Endothelial cell of umbilical vein (primary cell): ENCODE measurements at places on chromosomes 5 and 9. TPM values are rescaled to one million over a fixed set of nuclear protein-coding genes. Genes with fewer than 3 reads are reported as not detected.

- no peak for DNase-seq
Observed at GRCh38 chr9:92725766-92726165, 38.9 kb downstream of the BICD2 start.

- DNase-seq: peak; percentile 14
Observed at GRCh38 chr5:64347309-64347708, 158.5 kb upstream of the RGS7BP start.

- no peak for DNase-seq
Observed at GRCh38 chr9:30507166-30507565, 1877.3 kb upstream of the ACO1 start.

GRCh38 chr5:17190242-17190778, 27.1 kb upstream of the BASP1 start:
- DNase-seq: peak; percentile 95

GRCh38 chr5:36406023-36406422, 104.3 kb upstream of the RANBP3L start:
- no peak for DNase-seq

RNF145 gene
- 59.7 and 62.3 TPM in 2 replicates for total RNA-seq

DNA sequence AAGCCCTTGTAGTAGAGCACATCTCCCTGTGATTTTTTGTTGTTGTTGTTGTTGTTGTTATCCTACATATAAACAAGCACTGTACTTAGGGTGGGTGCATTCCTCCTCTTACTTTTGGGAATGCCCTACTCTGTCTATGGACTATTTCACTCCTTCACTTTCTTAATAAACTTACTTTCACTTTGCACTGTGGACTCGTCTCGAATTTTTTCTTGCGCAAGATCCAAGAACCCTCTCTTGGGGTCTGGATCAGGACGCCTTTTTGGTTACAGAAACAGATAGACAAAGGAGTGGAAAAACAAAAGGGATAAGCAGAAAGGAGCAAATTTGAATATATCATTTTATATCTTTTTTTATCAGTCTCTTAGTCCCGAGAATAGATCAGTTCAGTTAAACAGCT, 14.4 kb upstream of the PAIP1 start:
- no peak for DNase-seq

SLC27A6 gene
- 0.18 TPM in 1 of 2 replicates, not detected in the other for total RNA-seq

- DNase-seq: no peak
Observed at GRCh38 chr9:113526841-113527240, 63.3 kb downstream of the RGS3 start.

DNA sequence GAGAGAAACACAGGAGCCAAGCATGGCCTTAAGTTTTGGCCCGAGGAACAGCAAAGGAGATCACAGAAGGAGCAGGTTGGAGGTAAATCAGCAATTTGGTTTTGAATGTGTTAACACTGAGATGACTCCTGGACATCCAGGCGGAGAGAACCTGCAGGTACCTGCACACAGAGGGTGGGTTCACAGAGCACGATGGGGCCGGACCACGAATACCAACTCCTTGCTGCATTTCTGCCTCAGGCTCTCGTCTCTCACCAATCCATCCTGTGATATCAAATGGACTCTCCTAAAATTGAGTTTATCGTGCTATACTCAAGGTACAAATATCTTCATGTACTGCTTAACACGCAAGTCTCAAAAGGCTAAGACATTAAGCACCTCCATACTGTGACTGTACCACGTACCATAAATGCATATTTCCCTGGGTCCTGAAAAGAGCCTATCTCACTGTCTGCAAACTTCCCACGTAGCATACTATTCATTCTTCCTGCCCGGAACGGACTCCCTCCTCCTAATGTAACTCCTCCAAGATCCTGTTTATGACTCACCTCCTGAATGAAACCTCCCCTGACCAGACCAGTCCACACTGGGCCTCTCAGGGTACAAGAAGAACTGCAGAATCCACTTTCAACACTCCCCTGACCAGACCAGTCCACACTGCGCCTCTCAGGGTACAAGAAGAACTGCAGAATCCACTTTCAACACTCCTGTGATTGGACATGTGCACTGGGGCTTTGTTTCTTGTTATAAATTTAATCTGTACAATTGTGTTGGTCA, 380.8 kb upstream of the RFX3 start:
- DNase-seq: peak; percentile 82

DNA sequence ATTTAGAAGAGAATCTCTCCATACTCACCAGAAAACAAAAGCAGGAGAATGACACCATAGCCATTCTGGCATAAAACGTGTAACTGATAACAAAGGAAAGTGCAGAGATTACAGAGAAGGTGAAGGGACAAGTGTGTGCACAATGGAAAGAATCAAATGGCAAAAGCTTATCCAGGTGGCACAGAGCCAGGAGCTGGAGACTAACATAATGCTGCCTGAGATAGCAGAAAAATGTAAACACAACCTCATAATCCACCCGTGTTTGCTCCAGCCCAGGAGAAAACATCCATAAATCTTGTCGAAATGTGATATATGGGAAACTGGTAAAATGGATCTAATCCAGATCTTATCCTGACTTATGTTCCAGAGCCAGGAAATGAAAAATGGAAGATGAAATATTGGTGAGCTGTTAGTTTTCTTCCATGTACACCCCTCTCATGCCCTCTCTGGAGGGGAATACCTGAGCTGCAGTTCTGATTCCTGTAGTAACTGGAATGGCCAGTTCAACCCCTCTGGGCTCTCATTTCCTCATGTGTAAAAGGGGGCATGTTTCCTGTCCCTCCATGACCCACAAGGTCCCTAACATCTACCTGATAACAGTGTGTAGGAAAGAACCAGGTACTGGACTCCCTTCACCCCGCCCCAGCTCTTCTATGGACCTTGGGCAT, 212.3 kb upstream of the DAPK1 start:
- DNase-seq: peak; percentile 90

- no peak for DNase-seq
Observed at GRCh38 chr5:3886524-3887451, 291.2 kb downstream of the IRX1 start.

DNA sequence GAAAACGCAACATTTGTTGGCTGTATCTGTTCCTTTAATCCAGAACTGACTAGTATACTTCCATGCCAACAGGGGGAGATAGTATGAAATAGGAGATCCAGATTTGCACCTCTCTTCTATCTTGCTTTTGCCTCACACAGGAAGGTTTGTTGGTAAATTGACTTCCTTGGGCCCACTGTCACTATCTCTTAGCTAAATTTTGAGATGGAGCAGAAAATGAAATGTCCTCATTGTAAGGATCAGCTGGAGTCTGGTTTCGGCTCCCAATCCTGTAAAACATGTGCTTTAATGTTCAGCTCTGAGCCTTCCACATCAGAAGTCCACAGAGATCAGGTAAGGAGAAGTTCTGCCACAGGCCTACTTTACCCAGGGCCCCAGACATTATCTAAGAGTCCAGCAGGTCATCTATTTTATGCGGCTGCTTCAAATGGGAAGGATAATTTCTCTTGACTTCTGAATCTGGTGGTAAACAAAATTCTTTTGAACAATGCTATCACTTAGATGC, 176.8 kb downstream of the FER start:
- no peak for DNase-seq

DNA sequence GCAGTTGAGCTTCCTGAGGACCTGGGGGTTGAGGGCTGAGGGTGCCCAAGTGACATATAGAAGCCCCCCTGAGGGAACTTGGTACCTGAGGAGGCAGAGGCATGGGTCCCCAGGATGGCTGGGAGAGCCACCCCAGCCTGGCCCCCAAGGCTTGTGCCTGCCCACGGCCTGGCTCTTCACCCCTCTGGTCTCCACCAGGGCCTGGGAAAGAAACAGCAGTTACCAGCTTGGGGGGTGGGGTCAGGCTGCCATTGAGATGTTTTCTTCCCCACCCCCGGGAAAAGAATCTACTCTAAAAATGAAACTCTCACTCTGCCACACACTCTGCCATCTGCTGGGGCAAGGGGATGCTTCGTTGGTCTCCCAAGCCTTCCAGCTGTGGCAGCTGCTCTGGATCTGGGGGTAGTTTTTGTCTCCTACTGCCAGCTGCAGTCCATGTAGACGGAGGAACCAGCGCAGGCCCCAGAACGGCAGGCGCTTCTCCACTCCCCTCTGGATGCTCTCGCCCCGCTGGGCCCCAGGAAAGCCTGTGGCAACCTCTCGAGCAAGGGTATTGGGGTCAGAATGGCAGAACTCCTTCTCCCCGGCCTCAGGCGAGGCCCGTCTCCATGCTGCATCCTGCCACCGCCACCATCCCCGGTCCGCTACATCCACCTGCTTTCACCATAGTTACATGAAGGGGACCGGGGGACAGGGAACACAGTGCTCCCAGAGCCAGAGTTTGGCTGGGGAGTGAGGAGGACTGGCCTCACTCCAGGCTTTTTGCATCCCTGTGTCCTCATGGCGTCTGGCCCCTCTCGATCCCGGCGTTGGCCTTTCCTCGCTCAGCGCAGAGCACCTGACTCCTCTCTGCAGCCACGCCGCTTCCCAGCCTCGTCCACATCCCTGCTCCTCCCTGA, 123.5 kb downstream of the DAB2IP start:
- no peak for DNase-seq

GRCh38 chr9:130780415-130780814, 54.6 kb upstream of the ABL1 start:
- no peak for DNase-seq

GRCh38 chr9:75574569-75574968, 315.9 kb upstream of the PCSK5 start:
- DNase-seq: no peak

- DNase-seq: no peak
Observed at GRCh38 chr9:91864380-91864779, 85.6 kb downstream of the ROR2 start.

ASS1 gene
- 2.0 and 3.6 TPM in 2 replicates for total RNA-seq

DNA sequence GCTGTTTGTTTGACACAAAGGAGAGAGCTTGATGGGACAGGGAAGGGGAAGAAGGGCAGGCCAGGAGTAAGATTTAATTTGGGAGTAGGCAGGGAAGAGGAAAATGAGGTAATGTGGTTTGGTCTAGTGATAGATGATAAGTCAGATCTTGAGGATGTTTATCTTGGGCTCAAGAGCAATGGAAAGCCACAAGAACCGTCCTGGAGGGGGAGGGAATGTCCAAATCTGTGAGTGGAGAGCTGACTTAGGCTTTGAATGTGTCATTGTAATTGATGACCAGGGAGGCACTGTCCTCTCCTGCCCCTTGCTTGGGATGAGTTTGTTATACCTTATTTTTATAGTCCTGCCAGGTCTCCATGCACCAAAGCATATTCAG, 37.5 kb downstream of the MAMDC2 start:
- DNase-seq: peak; percentile 12

CRAT gene
- 34.2 and 36.8 TPM in 2 replicates for total RNA-seq

DNA sequence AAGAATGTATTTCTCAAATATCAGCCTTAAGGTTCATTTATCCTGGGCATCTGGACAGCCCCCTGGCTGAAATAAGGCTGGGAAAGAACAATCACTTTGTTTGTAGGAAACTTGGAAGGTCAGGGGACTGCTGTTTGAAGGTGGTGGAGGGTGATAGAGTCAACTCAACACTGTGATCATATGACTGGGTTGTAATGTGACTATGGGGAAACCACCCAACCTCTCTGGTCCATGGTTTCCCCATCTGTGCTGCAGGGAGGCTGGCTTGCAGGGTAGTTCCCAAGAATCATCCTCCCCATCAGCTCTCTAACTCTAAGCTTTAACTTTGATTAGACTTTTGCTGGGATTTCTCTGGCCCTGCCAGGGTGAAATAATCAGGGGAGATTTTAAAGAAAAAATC, 10.0 kb downstream of the INSYN2B start:
- no peak for DNase-seq

DNA sequence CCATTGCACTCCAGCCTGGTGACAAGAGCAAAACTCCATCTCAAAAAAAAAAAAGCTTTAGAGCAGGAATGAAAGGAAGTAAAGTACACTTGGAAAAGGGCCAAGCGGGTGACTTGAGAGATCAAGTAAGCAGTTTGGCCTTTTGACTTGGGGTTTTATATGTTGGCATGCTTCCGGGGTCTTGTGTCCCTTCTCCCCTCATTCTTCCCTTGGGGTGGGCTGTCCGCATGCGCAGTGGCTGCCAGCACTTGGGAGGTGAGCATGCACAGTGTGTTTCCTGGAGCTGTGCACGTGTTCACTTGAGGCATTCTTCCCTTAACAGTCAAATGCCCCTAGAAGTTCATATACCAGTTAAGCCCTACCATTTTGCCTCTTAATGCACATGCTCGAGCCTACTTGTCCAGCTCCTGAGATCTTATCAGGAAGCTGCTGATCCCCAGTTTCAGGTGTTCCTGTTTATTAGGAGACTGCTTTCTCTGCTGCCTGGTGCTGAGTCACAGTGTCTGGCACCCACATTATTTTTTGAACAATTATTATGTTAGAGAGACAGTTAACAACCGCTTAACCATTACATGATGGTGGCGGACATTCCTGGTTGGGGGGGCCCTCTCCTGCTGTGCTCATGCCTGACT, 32.6 kb upstream of the PRRC2B start:
- DNase-seq: peak; percentile 45

DNA sequence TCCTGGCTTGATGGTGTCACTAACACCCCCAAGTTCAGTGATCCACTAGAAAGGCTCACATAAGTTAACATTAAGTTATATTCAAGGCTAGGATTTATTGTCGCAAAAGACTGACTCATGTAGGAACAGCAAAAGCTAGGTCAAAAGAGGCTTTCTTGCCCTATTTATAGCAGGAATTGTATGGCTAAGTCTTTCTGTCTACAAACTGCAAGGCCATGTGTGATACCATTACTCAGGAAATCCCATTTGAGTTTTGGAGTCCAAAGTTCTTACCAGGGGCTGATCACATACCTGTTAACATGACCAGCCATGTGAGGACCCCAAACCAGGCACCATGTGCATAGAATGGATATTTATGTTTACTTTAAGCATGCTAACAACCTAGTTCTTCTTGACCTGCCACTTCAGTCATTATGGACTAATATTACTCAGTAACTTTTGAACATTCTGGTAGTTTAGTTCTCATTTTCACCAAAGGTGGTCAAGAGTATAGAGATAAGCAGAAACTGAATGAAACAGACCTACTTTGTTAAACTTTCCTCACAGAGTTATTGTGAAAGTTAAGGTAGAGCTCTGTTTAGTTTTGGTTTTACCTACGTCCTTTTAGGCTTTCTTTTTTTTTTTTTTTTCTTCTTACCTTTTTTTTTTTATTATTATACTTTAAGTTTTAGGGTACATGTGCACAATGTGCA, 281.1 kb downstream of the FER start:
- no peak for DNase-seq

CLIC3 gene
- total RNA-seq: not detected in 2 replicates

DNA sequence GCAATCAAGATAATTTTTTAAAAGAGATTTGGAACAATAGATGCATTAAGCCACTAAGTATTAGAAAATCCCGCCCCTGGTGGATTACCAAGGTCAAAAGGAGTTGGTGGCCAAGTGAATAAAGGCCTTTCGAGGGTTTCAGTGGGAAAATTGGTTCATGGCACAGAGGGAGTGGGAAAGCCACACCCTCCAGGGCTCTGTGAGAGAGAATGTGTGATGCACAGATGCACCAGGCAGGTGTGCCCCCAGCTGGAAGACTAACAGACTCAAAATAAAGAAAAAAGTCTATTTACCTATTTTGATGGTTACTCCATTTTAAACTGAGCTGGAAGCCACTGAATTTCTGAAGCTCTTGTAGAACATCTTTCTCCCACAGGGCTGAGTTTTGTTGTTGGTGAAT, 278.0 kb downstream of the DRD1 start:
- DNase-seq: no peak

ANKRD31 gene
- total RNA-seq: not detected in 2 replicates

ZNF300 gene
- 9.6 and 10.2 TPM in 2 replicates for total RNA-seq

ATG12 gene
- 50.3 and 62.0 TPM in 2 replicates for total RNA-seq

SEMA5A gene
- 0.04 TPM in 1 of 2 replicates, not detected in the other for total RNA-seq
